ENCODE measurements at places on chromosomes 6 and 20.

- peak; percentile 44 for DNase-seq
These were observed 729 bp downstream of the SMOC2 start for GRCh38 chr6:168441434-168442391.

DNA sequence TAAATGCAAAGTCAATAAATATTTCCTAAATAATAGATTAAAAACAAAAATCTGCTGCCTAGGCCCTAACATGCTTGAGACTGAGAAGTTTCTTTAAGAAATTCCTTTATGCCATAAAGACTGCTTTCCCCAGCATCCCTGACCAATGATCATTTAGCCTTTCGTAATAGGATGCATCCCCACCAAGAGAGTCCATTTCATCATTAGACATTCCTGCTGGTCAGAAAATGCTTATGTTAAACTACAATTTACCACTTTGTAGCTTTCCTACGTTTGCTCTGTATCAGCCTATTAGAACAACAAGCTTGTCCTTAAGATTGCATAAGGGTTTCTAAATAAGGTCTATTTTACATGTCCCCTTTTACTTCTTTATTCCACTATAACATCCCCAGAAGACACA is 59.8 kb upstream of the HSF2 start:
- DNase-seq, result no peak

DNA sequence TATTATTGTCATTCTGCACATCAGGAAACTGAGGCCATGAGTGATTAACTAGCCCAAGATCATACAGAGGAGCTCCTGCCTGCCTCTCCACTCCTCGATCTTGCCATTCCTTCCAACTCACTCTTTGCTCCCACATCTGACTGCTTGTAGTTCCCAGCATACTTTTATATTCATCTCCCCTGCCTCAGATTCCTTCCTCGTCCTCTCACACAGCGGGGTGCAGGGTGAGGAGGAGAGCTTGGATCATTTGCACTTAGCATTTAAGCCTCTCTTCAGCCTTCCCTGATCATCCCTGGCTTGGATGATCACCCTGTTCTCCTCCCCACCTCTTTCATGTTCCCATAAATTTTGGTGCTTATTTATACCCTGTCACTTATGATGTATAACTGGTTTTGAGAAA is 515.1 kb upstream of the SOX4 start:
- no peak for DNase-seq

- peak; percentile 93 for DNase-seq
These were observed 417 bp upstream of the PXDC1 start for GRCh38 chr6:3751730-3752530.

GRCh38 chr20:19381947-19382346 is 169.5 kb downstream of the SLC24A3 start:
- DNase-seq, result no peak

GRCh38 chr20:52083627-52084232 is 107.8 kb downstream of the ZFP64 start:
- no peak for DNase-seq

GRCh38 chr6:39847221-39847620 is 55.0 kb downstream of the DAAM2 start:
- DNase-seq, result peak; percentile 73

GRCh38 chr6:80637312-80637711 is 530.8 kb downstream of the BCKDHB start:
- DNase-seq, result no peak

DNA sequence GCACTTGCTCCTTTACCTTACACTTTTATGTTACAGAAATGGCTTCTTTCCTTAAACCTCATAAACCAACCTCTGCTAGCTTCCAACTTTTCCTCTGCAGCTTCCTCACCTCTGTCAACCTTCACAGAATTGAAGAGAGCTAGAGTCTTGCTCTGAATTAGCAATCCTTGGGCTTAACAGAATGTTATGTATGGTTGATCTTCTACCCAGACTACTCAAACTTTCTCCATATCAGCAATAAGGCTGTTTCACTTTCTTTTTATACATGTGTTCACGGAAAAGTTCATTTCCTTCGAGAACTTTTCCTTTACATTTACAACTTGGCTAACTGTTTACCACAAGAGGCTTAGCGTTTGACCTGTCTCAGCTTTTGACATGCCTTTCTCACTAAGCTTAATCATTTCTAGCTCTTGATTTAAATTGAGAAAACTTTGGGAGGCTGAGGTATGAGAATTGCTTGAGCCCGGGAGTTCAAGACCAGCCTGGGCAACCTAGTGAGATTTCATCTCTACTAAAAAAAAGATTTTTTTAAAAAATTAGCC is 207.3 kb downstream of the BMP7 start:
- DNase-seq, result no peak

DNA sequence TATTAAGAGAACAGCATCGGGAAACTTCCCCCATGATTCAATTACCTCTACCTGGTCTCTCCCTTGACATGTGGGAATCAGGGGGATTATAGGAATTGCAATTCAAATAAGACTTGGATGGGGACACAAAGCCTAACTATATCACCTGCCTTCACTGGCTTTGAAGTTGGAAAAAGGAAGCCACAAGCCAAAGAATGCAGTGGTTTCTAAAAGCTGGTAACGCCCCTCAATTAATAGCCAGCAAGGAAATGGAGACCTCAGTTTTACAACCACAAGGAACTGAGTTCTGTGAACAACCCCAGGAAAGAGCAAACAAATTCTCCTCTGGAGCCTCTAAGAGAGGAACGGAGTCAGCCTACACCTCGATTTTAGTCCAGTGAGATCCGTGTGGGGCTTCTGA is 244.1 kb downstream of the TFAP2A start:
- DNase-seq, result no peak

DNA sequence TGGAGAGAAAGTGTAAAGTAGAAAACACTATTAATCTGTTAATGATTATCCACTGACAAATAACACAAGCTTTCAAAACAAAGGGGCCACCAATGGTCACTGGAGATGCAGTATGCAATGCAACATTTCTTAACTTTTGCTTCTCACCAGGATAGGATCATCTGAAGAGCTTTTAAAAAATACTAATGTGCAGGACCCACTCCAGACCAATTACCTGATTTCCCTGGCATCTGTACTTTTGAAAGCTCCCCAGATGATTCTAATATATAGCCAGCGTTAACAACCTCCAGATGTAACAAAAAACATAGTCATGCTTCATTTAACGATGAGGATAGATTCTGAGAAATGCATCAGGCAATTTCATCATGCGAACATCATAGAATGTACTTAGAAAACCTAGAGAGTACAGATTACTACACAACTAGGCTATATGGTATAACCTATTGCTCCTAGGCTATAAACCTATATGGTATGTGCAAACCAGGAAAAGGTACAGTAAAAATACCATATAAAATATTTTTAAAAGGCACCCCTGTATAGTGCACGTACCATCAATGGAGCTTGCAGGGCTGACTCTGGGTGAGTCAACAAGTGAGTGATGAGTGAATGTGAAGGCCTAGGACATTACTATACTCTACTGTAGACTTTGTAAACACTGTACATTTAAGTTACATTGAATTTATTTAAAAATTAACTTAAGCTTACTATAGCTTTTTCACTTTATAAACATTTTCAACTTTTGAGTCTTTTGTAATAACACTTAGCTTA is 69.2 kb downstream of the ATG5 start:
- no peak for DNase-seq

GRCh38 chr20:17617212-17617867 is 47.5 kb downstream of the DSTN start:
- DNase-seq, result peak; percentile 77

- DNase-seq, result no peak
These were observed 8.8 kb downstream of the STX16 start for GRCh38 chr20:58659841-58660240.

GRCh38 chr6:43295456-43295855 is 2.6 kb upstream of the SLC22A7 start:
- DNase-seq, result no peak

GRCh38 chr6:11212664-11213063 is 19.8 kb downstream of the NEDD9 start:
- DNase-seq, result peak; percentile 49

DNA sequence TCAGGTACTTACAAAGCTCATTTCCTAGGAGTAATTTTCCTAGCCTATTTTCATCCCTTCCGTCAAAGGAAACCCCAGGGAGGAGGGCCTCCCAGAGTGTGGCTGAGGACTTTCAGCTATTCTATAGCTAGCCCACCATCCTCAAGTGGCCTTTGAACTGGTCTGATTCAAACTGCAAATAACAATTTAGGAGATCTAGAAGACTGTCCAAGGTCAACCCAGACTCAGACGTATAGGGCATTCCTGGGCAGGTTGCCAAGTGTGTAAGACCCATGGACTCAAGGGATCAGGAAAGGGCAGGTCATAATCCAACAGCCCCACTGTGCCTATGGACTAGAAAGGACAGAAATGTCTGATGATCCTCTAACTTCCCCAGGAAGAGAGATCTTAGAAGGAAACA is 2.1 kb upstream of the RRAGD start:
- no peak for DNase-seq

GRCh38 chr6:21769405-21769861 is 175.9 kb downstream of the SOX4 start:
- DNase-seq, result no peak

DNA sequence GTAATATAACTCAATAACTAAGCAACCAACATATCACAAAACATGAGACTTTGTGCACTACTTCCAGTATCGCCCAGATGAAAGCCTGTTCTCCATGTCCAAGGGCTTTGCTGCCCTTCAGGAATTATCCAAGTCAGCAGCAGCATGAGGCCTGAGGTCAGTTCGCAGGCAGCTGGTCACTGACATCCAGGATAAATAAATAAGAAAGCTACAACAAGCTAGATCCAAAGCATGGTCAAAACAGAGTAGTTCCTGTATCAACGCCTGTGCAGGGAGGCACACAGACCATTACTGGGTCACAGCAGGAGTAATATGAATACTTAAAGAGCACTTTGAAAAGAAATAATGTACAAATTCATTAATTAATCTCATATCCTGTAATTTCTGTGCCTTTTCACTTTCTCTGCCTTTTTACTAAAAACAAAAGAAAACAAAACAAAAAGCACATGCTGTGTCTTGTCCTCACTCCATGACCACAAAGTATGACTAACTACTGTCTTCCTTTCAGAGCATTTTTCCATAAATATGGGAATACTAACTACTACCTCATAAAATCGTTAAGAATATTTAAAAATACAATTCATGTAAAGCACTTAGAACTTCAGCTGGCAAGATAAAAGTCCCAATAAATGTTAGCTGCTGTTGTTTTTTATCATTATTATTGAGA is 374.9 kb upstream of the IRAK1BP1 start:
- no peak for DNase-seq
